ENCODE measurements at places on chromosomes 4 and X.

DNA sequence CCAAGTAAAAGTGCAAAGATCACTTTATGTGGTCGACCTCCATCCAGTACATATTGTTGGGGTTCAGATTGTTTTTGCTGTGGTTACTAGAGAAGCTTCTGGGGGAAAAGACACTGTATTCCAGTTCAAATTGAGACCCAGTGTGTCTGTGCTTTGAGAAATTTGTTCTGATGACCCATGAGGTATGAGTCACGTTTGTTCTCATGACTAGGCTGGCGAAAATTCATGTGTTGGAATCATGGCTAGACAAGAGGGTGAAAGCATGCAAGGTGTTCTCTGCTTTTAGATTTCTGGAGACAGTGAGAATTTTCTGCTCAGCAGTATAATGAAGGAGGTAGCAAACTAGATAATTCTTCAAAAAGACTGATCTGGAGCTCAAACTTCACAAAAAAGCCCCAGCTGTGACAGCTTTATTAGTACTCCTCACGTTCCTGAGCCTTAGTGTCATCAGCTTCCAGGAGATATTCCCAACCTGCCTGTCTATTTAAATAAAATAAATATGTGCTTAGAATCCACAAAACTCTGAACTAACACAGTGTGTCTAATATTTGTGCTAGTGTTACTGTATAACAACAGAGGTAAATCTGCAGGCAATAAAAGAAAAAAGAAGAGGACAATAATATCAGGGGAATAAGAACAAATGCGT lies 24.4 kb upstream of the FAM47B start:
- DNase-seq, result no peak

GRCh38 chr4:2484993-2485392 lies 16.1 kb downstream of the RNF4 start:
- DNase-seq, result peak; percentile 67

DNA sequence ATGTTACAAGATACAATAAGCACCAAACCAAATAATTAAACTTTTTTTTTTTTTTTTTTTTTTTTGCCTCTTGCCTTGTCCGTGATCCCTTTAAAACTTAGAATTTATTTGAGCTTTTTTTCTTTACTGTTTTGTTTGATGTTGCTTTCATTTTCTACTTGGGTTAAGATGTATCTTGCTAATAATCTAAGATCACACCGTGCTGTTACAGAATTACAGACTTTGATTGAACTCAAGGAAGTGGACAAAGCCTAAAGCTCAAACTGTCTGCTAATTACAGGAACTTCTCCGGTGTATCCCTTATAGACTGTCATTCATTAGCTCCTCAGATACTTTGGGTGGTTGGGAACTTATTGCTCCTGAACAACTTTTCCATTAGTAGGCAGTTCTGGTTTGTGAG lies 26.5 kb downstream of the STIM2 start:
- DNase-seq, result no peak

- DNase-seq, result no peak
Measured at GRCh38 chr4:128757712-128758111, 51.8 kb upstream of the JADE1 start.

- no peak for DNase-seq
Measured at GRCh38 chrX:35826503-35826902, 28.4 kb downstream of the MAGEB16 start.

Data from activated CD4-positive, alpha-beta T cell treated with anti-CD3 and anti-CD28 coated beads, Interleukin-2, amount 50 U/mL, for 16 hours (primary cell).